Glomerular endothelial cell (primary cell): ENCODE measurements at places on chromosomes 4 and X. TPM values are rescaled to one million over a fixed set of nuclear protein-coding genes. Genes with fewer than 3 reads are reported as not detected.

DNA sequence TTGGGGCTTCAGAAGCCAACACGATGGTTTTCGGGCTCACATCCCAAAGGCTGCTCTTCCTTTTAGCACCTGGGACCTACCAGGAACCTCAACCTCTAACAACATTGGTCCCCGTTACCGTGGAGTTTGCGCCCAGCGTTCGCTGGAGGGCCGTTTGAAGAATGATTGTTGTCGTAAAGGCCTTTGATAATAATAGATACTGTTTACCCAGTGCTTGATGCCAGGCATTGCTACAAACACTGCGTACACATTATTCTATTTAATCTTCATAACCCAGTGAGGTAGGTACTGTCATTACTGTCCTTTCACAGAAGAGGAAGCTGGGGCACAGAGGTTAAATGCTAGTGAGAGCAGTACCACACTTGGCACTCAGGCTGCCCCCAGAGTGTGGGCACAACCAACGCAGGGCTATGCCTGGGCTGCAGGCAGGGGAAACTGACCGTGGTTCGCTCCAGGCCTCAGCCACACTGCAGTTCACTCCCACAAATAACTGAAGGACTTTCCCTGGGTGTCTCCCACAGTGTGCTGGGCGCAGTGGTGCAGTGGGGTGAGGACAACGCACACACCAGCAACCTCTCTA is 1.0 kb upstream of the ACSL1 start:
- DNase-seq = no peak

DNA sequence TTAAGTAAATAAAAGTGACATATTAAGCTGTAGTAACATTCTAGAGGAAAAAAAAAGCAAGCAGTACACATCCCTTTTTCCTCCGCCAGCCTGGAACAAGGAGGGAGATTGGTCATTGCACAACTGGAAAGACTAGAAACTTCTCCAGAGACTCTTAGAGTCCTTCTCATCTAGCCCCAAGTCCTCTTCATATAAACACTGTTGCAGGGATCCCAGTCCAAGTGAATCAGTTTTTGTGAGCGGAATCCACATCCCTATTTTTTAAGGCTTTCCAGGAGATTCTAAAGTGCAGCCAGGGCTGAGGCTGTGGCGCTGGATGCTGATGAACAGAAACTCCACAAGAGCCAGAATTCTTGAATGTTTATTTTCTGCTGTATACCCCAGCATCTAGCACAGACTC is 23.8 kb downstream of the REELD1 start:
- no peak for DNase-seq

- DNase-seq = no peak
Observed at GRCh38 chr4:185529413-185529812, 5.9 kb downstream of the PDLIM3 start.

DNA sequence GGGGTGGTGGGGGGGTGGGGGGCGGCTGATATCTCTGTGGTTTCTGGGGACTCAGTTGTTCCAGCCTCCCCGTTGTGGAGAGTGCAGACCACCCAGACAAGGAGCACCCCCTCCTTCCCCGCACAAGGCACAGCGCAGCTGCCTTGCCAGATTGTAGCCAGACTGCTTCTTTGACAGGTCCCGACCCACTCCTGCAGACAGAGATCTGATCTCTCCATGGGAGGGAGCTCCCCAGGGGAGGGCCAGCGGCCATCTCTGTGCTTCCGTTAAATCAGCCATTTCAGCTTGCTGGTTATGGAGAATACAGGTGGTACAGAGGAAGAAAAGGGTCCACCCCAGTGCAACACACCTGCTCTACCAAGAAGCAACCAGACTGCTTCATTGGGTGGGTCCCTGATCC is 80.8 kb downstream of the FGF16 start:
- DNase-seq = no peak

DNA sequence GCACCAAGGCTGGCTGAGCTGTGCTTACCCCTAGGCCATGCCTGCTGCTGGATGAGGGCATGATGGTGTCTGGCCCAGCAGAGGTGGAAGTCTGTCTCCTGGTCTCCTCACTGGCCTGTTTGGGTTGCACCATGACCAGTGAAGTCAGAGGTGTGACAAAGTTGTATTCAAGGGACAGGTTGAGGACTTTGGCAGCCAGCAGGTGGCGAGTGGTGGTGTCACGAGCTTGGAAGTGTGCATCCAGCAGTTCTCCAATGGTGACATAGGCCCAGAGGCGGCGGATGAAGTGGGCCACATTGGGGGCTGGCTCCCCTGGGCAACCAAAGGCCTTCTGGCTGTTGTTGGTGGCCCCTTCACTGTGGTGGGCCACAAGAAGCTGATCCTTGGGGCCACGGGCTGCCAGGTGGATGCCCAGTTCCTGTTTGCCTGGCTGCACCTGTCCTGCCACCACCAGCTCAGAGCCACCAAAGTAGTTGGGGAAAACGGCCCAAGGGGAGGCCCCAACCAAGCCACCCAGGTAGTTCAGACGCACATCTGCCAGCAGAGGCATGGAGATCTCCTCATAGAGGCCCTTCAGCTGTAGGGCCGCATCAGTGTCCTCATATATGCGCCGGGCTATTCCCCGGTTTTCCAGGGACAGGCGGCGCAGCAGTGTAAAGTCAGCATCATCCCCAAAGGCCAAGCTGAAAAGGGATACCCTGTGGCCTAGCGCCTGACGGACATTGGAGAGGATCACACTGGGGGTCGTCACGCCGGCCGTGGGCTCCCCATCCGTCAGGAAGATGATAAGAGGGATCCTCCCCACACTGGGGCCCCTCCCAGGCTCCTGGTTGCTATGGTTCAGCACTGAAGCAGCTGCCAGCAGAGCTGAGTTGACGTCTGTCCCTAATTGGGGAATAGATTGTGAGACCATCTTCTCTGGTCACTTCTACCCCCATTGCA is 39.7 kb downstream of the ITIH6 start:
- no peak for DNase-seq

- no peak for DNase-seq
Observed at GRCh38 chr4:2246384-2247127, 4.6 kb upstream of the HAUS3 start.

LUZP4 gene
- not detected in 2 replicates for total RNA-seq

ANXA10 gene
- 0.68 and 0.82 TPM in 2 replicates for total RNA-seq

PAGE2B gene
- total RNA-seq = not detected in 2 replicates

TMSB15C gene
- 3.5 and 13.8 TPM in 2 replicates for total RNA-seq

BEX1 gene
- total RNA-seq = 0.68 and 1.6 TPM in 2 replicates

ARHGAP6 gene
- 1.5 and 1.7 TPM in 2 replicates for total RNA-seq

MAGEA8 gene
- total RNA-seq = not detected in 2 replicates

CTAG2 gene
- total RNA-seq = not detected in 2 replicates

EFNB1 gene
- total RNA-seq = 130 and 163 TPM in 2 replicates
